Occipital lobe (tissue), 3 donors: ENCODE measurements at places on chromosomes 2 and 18. TPM values are rescaled to one million over a fixed set of nuclear protein-coding genes. Genes with fewer than 3 reads are reported as not detected.
A peak's percentile ranks its signal among the peaks of the same experiment; 100 is the strongest.

TOGARAM2 gene
- total RNA-seq = under 0.01 TPM

SLC19A3 gene
- total RNA-seq = 1.2 TPM

GRCh38 chr2:146987996-146988395 is 856.8 kb upstream of the ACVR2A start:
- DNase-seq = no peak

ABCG5 gene
- under 0.01 TPM for total RNA-seq

PHLPP1 gene
- 22.6 TPM for total RNA-seq

DNA sequence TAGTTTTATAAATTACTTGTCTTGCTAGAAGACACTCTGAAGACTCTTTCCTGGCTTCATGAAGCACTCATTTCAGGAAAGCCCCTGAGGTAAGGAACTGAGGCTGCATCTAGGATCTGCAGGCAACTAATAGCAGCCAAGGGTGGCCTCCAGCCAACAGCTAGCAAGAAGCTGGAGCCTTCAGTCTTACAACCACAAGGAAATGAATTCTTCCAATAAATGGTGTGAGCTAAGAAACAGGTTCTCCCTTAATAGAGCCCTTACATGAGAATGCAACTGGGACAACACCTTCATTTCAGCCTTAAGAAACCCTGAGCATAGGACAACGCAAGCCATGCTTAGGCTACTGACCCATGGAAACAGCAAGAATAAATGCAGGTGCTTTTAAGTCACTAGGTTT is 254.6 kb upstream of the RBBP8 start:
- DNase-seq = no peak

DNA sequence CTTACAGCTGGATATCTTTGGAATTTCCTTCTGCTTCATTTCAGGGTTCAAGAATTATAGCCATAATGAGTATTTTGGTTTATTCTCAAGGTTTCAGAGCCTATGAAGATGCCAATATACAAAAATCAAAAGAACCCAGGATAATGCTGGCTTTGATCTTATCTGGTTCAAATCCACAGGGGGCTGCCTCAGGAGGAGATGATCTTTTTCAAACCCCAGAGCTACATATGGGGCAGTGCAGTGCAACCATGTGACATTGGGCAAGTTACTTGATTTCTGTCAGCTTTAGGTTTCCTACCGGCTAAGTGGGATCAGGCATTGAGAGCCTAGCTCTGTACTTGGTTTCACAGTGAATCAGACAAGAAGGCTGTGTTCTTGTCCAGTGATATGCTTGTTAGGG is 23.0 kb upstream of the LYPD6B start:
- no peak for DNase-seq

- DNase-seq = no peak
These were observed 63.2 kb upstream of the LRATD1 start for GRCh38 chr2:14569294-14569693.

DNA sequence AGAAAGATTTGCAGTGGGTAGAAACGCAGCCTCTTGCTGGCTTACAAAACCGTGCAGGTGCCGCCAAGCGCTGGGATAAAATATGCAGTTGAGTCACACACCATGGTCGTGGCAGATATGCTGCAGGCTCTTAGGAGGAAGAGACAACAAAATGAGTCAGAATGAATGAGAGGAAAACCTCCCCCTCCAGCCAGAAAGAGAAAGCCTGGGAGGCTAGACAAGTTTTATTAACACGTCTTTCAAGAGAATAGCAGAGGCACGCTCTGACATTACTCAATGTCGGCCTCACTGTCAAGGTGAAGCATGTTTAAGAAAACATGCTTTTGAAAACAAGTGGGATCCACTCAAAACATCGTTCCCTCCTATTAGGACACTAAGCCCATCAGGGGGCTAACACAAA is 37.1 kb upstream of the ZCCHC2 start:
- peak; percentile 21 for DNase-seq

- DNase-seq = no peak
These were observed 1.0 kb downstream of the ZDBF2 start for GRCh38 chr2:206275312-206276055.

RPS27A gene
- 705 TPM for total RNA-seq

- no peak for DNase-seq
These were observed 114.6 kb downstream of the MYO5B start for GRCh38 chr18:50080316-50080715.
